ENCODE measurements at places on chromosomes 5 and 9.

GRCh38 chr9:14278291-14278721 is 35.6 kb downstream of the NFIB start:
- no peak for DNase-seq

GRCh38 chr9:12843735-12844134 is 68.9 kb downstream of the LURAP1L start:
- DNase-seq: no peak

- no peak for DNase-seq
These were observed 181.4 kb downstream of the GDNF start for GRCh38 chr5:37658440-37658839.

DNA sequence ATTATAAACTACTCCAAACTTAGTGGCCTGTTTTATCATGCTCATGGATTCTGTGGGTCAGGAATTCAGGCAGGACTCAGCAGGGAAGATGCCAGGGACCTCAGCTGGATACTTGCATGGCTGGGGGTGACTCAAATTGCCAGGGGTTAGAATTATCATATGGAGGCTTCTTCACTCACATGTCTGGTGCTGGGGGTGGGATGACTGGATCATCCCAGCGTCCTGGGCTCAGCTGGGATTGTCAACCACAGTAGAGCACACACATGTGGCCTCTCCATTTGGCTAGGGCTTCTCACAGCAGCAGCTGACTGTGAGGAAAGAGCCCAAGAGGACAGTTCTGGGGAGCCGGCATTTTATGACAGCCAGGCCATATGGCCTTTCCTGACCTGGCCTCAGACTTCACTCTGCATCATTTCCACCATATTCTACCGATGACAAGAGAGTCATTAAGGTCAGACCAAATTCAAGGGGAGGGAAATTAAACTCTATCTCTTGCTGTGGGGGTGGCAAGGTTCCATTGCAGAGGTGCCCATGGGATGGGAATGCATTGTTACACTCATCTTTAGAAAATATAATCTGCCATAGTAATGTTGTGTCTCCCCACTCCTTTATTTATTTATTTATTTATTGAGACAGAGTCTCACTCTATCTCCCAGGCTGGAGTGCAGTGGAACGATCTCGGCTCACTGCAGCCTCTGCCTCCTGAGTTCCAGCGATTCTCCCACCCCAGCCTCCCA is 5.2 kb upstream of the GRK6 start:
- DNase-seq: no peak
